Posterior cingulate gyrus (tissue), 11 donors: ENCODE measurements at places on chromosomes 4 and X.
A peak's percentile ranks its signal among the peaks of the same experiment; 100 is the strongest.

GRCh38 chr4:1565598-1566295 lies 118.4 kb downstream of the FAM53A start:
- DNase-seq = peak; percentile 5

DNA sequence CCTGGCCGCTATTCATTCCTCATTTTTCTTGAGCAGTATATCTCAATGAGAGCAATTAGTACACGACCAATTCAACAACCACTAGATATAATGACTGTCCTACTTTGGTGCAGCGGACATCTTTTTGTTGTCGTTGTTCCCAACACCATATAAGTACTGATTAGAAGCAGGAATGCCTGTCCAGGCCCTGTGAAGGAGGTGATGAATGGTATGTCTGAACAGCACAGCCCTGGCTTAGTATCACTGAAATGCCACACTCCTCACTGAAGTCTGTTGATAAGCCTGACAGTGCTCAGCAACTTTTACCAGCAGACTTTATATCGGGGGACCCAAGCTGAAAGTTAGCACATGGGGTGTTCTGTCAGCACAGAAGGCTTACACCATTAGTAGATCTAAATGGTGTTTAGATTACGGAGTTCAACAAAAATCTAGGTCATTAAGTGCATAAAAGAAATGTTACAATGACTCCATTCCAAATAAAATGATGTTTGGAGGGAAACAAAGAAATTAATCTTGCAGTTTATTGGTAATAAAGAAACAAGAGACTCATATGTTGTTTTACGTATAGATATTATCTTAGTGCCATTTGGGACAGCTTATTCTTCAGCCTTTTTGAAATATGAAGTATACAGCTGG lies 228.3 kb upstream of the TTC29 start:
- no peak for DNase-seq

- DNase-seq = no peak
Measured at GRCh38 chrX:121283921-121284320, 236.5 kb downstream of the GLUD2 start.

- no peak for DNase-seq
Measured at GRCh38 chr4:18513861-18514260, 492.3 kb upstream of the LCORL start.

GRCh38 chr4:40270609-40271008 lies 64.5 kb upstream of the CHRNA9 start:
- DNase-seq = no peak
